ENCODE measurements at places on chromosomes 7 and 10.

- no peak for DNase-seq
Measured at GRCh38 chr10:24444337-24444736, 235.4 kb downstream of the KIAA1217 start.

DNA sequence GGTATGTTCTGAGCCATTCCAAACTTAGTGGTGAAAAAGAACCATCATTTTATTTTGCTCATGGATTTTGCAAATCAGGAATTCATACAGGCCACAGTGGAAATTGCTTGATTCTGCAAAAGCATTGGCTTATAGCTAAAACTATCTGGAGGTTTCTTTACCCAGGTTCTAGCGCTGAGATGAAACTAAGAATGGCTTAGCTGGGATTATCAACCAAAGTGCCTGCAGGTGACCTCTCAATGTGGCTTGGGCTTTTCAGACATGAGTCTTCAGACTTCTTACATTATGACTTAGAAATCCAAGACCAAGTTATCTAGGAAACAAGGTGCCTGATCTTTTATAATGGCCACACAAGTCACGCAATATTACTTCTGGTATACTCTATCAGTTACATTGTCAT lies 140.1 kb downstream of the HGF start:
- DNase-seq, result no peak

DNA sequence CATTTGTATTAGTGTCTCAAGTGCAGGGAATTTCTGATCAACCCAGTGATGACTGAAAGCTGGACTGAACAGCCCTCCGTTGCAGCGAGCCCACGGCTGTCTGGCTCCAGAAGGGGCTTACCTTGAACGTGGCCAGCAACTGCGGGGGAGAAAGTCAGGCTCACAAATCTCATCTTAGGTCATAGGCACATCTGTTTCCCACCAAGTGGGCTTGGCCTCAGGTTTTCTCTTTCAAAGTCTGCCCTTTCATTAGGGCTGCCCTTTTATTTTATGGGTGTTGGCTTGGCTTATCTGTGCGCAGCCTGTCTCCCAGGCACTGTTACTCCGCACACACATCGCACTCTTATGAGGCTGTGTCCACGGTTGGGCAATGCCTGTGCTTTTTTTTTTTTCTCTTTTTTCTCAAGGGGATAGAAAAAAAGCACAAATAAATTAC lies 178.0 kb downstream of the JCAD start:
- DNase-seq, result no peak

DNA sequence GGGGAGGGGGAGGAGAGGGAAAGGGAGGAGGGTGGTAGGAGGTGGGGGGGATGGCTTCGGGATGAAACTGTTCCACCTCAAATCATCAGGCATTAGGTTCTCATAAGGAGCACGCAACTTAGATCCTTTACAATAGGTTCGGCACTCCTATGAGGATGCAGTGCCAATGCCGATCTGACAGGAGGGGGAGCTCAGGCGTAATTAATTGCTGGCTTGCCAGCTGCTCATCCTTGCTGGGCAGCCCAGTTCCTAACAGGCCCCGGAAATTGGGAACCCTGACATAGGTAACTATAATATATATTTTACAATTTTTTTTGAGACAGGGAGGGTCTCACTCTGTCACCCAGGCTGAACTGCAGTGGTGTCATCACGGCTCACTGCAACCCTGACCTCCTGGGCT lies 118.8 kb upstream of the SFMBT2 start:
- DNase-seq, result peak; percentile 67

- no peak for DNase-seq
Measured at GRCh38 chr7:20351901-20352300, 21.2 kb downstream of the ITGB8 start.

GRCh38 chr10:101646364-101646763 lies 48.6 kb downstream of the FBXW4 start:
- no peak for DNase-seq

GRCh38 chr10:43963379-43963778 lies 314.7 kb upstream of the ZNF32 start:
- DNase-seq, result no peak

- DNase-seq, result no peak
Measured at GRCh38 chr7:1922870-1923236, 252.8 kb downstream of the ELFN1 start.

GRCh38 chr10:98212196-98212595 lies 55.8 kb downstream of the LOXL4 start:
- DNase-seq, result no peak

DNA sequence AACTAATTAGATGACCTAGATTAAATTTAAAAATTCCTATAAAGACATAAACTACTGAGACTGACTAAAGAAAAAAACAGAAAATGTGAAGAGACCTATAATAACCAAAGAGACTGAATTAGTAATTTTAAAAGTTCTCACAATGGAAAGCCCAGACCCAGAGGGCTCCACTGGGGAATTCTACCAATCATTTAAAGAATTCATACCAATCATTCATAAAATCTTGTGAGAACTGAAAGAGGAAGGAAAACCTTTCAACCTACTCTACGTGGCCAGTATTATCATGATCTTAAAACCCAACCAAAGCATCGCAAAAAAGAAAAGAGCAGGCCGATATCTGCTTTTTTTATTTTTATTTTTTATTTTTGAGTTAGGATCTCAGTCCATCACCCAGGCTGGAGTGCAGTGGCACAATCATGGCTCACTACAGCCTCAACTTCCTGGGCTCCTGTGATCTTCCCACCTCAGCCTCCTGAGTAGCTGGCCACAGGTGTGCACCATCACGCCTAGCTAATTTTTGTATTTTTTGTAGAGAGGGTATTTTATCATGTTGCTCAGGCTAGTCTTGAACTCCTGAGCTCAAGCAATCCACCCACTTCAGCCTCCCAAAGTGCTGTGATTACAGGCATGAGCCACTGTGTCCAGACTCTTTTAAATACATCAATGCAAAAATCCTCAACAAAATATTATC lies 48.6 kb downstream of the DGKI start:
- no peak for DNase-seq

- peak; percentile 75 for DNase-seq
Measured at GRCh38 chr7:120742372-120742771, 115.6 kb downstream of the TSPAN12 start.

- DNase-seq, result no peak
Measured at GRCh38 chr10:24826009-24826408, 102.3 kb upstream of the ARHGAP21 start.

- peak; percentile 37 for DNase-seq
Measured at GRCh38 chr7:9657257-9657656, 1223.8 kb downstream of the NXPH1 start.

DNA sequence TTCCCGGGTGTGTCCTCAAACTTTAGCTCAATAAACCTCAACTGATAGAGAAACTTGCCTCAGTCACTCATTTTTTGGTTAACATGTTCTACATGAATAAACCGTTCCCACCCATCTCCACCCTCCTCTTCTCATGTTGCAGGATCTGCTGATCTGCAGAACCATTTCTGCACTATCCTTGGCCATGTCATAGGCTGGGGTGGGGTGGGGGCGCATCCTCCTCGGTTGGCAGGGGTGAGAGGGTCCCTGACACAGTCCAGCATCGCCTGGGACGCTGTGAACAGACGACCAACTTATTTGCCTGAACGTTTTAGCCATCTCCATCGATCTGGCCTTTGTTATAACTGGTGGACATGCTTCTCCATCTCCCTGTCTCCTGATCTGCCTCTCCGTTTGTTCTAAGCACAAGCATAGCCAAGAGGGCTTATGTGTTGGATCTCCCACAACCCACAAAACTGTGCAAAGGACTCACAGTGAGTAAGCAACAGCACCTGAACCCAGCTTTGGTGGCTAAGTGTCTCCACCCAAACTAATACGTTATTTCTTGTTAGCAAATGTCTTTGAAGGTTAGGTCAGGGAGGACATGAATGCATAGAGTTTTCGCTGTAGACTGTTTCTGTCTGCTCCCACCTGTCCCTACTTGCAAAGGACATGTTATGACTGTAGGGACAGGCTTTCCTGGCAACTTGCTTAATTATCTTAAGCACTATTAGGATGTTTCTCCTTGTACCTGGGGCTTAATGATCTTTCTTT lies 51.7 kb downstream of the PRKCQ start:
- DNase-seq, result no peak

GRCh38 chr7:25900877-25901276 lies 251.1 kb upstream of the NFE2L3 start:
- DNase-seq, result no peak

GRCh38 chr7:141558544-141559183 lies 7.5 kb downstream of the AGK start:
- no peak for DNase-seq

DNA sequence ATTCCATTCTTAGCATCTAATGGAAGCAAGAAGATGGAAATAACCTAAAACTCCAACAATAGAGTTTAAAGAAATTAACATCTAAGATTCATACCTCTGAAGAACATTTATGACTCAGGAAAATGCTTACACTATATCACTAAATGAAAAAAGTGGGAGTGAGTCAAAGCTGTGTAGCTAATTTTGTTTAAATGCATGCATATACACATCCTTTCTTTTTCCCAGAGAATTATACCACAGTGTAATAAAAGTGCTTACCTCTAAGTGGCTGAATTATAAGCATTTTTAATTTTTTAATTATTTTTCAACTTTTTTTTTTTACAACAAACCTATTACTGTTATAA lies 44.3 kb downstream of the CCDC71L start:
- DNase-seq, result no peak

DNA sequence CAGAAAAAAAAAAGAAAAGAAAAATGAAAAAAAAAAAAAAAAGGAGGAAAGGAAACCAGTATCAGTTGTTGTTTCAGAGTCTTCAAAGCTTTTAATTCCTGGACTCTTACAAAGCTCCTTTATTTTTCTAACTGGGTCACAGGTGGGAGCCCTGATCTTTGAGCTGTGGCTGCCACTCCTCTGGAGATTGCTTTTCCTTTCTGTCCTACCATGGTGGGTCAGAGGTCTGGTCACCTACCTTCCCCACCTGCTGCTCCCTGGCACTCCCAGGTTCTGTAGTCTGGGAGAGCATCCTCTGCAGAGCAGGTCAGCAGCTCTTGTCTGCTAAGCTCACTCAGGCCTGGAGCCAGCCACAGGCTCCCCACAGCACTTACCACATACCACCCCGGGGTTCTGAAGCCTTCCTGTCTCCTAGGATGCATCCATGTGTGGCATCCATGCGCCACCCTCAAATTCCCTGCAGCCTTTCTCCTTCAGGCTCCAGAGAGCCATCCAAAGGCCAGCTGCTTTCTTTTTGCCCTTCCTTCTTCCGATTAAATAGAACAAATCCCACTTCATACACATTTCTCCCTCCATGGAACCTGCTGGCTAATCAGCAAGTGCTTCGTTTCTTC lies 73.2 kb upstream of the TPK1 start:
- peak; percentile 18 for DNase-seq

Measured in GM23338 (cell line).